Hematopoietic multipotent progenitor cell (in vitro differentiated cells): ENCODE measurements at places on chromosomes 1 and 21.

- no peak for DNase-seq
Measured at GRCh38 chr1:115893545-115893944, 52.6 kb upstream of the NHLH2 start.

DNA sequence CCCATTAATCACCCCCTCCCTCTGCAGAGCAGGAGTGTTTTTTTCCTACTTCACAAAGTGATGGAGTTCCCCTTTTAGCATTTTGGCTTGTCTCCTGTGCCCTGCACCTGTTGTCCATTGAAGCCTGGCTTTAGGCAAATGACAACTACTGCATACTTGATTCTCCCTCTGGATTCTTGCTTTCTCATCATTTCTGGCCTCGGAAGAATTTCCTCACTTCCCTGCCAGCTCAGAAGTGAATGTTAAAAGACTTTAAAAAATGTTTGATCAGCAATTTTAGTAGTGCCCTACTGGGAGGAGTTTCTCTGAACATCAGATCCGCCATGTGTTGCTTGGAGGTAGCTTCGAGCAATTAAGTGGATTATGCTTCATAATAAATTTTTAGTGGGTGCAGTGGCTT is 28.1 kb downstream of the RCOR3 start:
- no peak for DNase-seq

DNA sequence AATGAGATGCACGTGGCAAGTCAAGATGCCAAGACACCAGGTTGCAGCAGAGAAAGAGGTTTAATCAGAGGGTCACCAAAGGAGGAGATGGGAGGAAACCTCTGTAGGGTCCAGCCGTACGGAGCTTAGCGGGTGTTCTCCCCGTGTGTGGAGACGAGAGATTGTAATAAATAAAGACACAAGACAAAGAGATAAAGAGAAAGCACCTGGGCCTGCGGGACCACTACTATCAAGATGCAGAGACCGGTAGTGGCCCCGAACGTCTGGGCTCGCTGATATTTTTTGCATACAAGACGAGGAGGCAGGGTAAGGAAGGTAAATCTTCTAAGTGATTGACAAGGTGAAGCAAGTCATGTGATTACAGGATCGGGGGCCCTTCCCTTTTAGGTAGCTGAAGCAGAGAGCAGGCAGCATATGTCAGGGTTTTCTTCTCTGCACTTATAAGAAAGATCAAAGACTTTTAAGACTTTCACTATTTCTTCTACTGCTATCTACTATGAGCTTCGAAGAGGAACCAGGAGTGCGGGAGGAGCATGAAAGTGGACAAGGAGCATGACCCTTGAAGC is 41.2 kb upstream of the TDRD10 start:
- DNase-seq = no peak

DNA sequence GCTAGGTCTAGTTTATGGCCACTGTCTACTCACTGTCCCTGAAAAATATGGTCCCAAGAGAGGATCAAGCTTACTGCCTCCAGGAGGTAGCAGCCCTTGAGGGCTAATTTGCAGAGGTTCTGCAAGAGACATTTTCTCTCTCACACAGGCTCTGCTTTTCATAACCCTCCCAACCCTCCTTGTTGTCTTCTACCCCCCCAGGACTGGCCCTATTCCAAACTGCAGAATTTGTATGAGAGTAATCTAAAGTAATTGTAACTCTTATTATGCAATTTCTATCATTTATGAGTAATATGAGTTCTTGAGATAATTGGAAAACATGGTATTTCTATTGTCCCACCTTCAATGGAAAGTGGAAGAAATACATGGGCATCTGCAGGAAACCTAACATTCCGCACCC is 70.4 kb upstream of the CD55 start:
- no peak for DNase-seq

GRCh38 chr1:244598611-244599010 is 54.3 kb upstream of the DESI2 start:
- no peak for DNase-seq

DNA sequence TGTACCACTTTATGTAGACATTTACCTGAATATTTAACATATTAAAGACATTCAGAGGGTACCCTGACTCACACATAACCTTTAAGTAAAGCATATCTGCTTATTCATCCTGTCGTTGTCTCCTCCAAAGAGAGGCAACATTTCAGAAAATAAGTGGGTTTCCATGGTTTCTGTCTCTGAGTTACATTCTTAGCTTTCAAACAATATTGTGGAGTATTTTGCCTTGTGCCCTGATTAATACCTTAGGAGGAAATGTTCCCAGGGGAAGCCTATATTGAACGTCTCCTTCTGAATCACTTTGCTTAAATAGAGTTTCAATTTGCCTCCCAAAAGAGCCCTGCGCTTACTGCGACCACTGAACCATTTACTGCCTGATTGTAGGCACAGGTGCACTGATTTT is 26.1 kb downstream of the PALMD start:
- no peak for DNase-seq

GRCh38 chr1:193658081-193658480 is 471.7 kb upstream of the B3GALT2 start:
- no peak for DNase-seq

GRCh38 chr1:221840511-221841243 is 98.8 kb upstream of the DUSP10 start:
- peak; percentile 9 for DNase-seq

- no peak for DNase-seq
Measured at GRCh38 chr1:64948905-64949833, 17.2 kb downstream of the JAK1 start.

DNA sequence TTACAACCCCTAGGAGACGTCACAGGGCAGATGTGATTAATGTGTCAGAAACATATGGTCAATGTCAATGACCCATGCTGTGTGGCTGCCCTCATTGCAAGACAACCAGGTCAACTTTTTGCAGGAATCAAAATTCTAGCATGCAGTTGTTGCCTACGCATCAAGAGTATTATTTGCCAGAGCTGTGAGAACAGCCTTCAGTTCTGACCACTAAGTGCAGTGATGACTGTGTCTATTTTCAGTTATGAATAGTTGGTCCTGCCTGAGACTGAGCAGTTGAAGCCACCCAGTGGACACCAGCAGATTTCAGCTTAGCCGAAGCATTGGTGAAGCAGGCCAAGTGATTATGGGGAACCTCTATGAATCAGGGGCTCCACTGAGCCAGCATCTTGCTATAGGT is 47.3 kb downstream of the LYPLAL1 start:
- DNase-seq = no peak

GRCh38 chr1:225813214-225813964 is 3.5 kb downstream of the EPHX1 start:
- DNase-seq = no peak

DNA sequence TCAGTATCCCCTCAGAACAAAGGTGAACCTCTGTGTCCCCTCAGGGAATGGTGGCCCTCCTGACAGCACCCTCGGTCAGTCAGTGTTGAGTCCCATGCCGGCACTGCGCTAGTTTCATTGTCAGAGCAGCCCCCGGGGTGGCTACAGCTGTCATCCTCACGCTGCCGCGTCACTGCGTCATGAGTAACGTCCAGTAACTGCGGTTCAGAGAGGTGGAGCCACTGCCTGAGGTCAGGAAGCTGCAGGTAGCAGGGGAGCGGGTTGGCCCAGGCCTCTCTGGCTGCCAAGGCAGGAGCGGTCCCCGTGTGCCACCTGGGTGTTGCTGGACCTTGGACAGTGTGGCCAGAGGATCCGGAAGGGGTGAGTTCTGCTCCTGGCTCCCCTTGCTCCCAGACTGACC is 20.2 kb upstream of the WNT4 start:
- no peak for DNase-seq

DNA sequence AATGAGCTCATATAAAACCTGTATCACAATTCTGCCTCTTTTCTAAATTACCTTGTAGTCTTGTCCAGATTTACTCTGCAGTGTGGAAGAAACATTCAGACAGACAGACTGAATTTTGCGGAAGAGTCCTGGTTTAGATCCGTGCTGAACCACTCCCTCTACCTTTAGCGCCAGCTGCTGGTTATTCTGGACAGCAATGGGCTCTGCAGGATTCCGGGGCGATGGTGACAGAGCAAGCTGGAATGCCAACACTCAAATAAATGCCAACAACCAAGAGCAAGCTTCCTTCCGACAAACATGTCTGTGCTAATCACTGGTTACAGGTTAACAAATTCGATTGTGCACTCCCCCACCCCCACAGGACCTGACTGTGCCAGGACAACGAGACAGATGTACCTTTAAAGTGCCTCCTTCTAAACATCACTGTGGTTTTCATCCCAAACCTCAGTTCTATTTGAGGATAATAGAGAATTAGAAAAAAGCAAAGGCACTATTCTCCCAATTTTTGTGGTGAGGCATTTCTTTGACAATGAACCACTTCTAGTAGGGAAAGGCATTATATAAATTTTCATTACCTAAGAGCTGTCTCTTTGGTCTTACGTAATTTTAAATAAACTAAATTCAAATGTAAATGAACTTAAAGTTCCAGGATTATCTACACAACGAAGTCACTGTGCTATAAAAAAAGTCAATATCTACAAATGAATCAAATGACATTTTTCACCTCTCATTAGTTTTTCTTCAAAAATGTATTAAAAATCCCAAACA is 90.4 kb downstream of the INTS7 start:
- DNase-seq = no peak

- no peak for DNase-seq
Measured at GRCh38 chr1:2279817-2280216, 51.7 kb downstream of the SKI start.

DNA sequence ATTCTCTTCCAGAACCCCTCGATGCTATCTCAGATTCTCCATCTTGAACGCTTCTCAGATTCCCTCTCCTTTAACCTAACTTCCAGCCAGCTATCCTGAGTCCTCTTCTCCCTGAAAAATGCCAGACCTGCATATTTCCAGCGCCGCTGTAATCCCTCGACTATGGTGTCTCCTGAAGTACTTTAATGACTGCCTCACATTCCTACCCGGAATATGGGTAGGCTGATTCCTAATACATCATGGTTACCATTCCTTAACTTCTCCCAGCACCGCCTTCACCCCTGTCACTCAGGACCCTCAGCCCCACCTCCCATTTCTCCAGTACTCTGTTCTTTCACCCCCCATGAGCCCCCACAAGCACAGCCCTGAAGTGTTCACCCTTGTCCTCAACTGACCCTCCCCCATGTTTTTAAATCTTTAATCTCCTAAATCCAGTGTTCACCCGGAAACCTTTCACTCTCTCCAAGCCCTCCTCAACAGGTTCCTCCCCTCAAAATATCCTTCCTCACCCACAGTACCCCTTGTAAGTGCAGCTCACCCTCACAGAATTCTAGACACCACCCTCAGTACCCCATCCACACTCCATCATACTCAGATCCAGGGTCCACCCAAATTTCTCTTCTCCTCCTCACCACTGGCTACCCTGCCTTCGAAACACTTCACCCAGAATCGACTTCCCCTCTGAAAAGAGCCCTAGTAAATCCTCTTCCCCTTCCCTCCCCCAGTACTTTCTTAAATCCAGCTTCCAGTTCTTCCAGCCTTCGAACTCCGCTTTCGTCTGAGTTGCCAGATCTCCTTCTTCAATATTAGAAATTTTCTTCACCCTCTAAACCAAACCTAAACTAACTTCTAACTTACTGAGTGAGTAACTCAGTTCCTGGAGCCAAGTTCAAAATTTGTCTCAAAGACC is 922 bp downstream of the CPT2 start:
- no peak for DNase-seq

DNA sequence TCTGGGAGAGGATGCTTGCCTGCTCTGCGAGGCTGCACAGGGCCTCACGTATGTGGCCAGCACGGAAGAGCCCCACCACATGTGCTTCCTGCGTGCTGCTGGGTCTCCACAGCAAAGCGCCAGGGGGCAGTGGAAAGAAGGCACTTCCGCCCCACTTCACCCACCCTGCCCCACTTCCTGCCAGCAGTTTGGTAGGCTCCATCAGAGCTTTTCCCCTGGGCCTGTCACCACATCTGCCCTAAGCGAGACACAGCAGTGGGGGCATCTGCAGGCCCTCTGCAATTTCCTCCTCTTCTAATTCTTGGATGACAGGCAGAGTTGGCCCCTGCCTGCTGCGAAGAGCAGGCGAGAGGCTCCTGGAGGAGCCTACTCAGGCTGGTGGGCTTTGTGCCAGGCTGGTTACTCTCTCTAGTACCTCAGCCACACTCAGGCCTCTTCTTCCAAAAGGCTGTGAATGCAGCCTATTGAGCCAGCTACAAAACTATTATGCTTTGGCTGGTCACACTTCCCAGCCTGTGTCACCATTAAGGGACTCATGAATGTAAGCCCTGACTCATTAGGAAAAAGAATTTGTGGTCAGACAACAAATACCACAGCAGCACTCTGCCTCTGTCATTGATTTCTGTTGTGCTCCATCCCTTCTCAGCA is 25.0 kb downstream of the CD244 start:
- peak; percentile 54 for DNase-seq

GRCh38 chr21:20554785-20555184 is 443.4 kb upstream of the NCAM2 start:
- no peak for DNase-seq

GRCh38 chr1:106268070-106268469 is 788.4 kb upstream of the PRMT6 start:
- no peak for DNase-seq

DNA sequence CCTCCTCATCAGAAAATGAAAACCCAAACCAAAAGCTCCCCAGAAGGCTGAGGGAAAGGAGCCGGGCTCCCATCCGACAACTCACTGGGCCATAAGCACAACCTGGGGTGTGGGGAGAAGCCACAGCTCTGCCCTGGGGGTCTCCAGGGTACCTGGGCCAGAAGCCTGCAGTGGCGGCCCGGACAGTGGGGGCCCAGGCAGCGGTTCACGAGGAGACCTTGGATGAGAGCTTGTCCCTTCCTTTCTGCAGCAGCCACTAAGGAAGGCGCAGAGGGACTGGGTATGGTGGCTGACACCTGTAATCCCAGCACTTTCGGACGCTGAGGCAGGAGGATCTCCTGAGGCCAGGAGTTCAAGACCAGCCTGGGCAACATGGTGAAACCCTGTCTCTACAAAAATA is 17.5 kb upstream of the TRAPPC10 start:
- DNase-seq = no peak

- DNase-seq = no peak
Measured at GRCh38 chr1:211285196-211285595, 26.0 kb downstream of the RCOR3 start.

- no peak for DNase-seq
Measured at GRCh38 chr1:12406211-12407021, 176.6 kb downstream of the VPS13D start.

DNA sequence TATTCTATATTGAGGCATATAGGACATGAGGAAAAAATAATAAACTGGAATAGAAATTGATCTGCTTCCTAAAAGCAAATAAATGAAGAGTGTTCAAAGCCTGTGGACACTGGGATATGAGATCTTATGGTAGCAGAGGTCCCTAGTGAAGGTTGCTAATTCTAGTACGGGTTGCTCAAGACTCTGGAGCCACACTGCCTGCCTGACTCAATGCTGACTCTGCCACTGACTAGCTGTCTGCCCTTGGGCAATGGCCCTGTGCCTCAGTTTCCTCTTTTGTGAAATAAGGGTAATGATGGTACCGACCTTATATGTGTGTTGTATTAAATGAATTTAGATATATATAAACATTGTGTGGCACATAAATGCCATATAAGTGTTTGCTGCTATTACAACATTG is 59.0 kb upstream of the C1orf53 start:
- no peak for DNase-seq

GRCh38 chr1:95650631-95651030 is 416.6 kb downstream of the RWDD3 start:
- DNase-seq = no peak
